Hematopoietic multipotent progenitor cell treated with erythropoietin and hydrocortisone succinate and interleukin-3 and kit ligand, for 15 days (in vitro differentiated cells): ENCODE measurements at places on chromosomes 5 and 9.
A peak's percentile ranks its signal among the peaks of the same experiment; 100 is the strongest.

DNA sequence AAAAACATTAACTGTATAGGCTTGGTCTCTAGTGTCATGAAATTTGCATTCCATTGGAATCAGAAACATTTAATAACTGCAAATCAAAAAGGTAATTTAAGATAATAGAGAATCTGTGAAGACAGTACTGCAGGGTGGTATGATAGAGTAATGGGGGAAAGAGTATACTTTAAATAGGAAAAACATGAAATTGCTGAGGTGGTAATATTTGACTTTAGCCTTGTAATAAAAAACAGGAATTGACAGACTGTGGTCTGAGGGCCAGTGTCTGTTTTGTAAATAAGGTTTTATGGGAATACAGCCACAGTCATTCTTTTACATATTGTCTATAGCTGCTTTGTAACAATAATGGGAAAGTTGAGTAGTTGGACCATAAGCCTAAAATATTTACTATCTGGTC lies 162.3 kb downstream of the RANBP17 start:
- DNase-seq = no peak

DNA sequence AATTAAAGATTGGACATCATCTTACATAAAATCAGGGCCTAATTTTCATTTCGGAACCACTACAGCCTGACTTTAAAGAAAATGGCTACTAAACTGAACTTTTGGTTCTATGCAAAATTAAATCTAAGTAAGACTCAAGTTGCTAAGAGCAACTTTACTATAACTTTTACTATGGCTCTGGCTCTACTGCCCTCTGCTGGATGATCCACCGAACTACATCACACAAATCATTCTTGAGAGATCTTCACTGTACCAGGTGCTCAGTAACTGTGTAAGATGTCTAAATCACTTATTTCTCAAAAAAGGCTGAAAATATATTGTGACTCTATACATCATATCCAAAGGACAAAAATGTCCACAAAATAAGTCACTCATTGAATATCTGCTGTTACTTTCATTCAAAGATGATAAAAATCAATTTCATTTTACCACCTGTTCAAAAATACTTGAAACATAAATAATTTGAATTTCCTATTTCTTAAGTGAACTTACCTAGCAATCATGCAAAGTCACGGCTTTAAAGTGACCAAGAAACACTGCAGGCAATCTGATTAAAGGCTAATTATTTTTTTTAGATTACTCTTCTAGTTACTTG lies 13.5 kb downstream of the MOCS2 start:
- DNase-seq = peak; percentile 64

DNA sequence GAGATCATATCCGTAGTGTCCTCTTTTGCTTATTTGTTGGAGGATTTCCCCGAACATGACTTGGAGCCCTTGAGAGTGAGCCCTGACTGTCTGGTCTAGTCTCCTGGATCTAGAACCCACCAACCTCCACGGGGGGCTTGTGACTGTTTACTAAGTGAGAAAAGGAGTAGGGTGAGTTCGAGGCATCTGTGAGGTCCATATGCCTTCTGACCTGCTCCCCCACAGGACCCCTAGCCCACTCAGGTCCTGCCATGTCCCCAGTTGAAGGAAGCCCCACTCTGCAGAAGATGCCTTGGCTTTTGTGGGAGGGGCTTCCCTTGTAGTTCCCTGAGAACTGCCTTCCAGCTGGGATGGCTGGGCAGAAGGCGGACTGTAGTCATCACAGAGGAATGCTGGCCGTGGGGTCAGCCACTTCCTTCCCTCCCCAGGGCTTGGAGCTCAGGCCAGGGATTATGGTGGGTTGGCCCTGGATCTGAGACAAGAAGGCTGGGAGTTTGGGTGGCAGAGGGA lies 7.0 kb upstream of the IRF1 start:
- no peak for DNase-seq

GRCh38 chr9:13705373-13705772 lies 425.9 kb upstream of the MPDZ start:
- no peak for DNase-seq

GRCh38 chr5:109805883-109806282 lies 116.2 kb downstream of the MAN2A1 start:
- DNase-seq = no peak

GRCh38 chr9:135568026-135568425 lies 6.5 kb downstream of the PAEP start:
- no peak for DNase-seq

DNA sequence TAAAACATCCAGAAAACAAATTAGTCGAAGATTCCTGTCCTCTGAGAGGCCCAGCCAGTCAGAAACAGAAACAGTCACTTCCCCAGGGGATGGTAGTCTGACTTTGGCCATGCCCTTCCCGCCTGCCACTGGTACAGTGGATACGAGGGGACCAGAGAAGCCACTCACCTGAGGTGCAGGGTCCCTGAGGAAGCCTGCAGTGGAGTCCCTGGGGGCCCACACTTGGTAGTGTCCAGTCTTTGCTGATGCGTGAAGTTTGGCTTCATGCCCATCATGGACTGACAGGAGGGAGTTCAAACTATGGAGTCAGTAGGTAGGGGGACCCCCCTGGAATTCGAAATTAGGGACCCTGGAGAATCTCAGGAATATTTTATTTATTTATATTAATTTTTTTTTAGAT lies 147.5 kb downstream of the DAB2IP start:
- DNase-seq = no peak

DNA sequence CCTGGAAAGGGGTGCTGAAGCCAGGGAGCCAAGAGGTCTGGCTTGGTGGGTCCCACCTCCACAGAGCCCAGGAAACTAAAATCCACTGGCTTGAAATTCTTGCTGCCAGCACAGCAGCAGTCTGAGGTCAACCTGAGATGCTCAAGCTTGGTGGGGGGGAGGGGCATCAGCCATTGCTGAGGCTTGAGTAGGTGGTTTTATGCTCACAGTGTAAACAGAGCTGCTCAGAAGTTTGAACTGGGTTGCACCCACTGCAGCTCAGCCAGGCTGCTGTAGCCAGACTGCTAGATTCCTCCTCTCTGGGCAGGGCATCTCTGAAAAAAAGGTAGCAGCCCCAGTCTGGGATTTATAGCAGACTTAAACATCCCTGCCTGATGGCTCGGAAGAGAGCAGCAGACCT lies 55.5 kb upstream of the FBXL17 start:
- DNase-seq = no peak

- DNase-seq = no peak
Observed at GRCh38 chr5:96537386-96537785, 104.3 kb upstream of the PCSK1 start.

- no peak for DNase-seq
Observed at GRCh38 chr5:57445006-57445704, 37.5 kb downstream of the ACTBL2 start.

GRCh38 chr5:160310552-160311295 lies 1.6 kb downstream of the CCNJL start:
- no peak for DNase-seq

GRCh38 chr9:134611046-134611445 lies 30.6 kb upstream of the COL5A1 start:
- DNase-seq = no peak

DNA sequence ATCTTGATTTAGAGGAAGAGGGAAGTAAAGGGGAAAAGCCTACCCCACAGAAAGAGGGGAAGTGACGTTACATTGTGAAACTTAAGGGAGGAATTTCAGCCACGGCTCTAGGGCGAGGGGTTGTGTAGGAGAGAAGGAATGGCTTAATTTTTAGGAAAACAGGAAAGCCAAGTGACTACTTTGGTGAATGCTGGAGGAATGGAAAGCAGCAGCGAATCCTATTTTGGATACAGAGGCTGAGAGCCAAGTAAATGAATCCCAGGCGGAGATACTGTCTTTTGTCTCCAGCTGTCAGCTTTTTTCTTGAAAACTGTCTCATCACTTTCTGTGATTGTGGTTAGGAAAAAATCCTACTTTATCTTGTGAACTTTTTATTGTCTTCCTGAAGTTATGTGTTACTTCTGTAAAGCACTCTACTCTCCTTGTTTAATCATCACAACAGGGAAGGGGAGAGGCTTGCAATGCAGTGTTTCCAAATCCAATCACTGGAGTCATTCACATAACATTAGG lies 188.4 kb downstream of the TSSK1B start:
- DNase-seq = no peak

- DNase-seq = no peak
Observed at GRCh38 chr9:128265348-128265847, 10.4 kb downstream of the GOLGA2 start.

- DNase-seq = no peak
Observed at GRCh38 chr5:174386306-174386705, 338.1 kb upstream of the MSX2 start.

DNA sequence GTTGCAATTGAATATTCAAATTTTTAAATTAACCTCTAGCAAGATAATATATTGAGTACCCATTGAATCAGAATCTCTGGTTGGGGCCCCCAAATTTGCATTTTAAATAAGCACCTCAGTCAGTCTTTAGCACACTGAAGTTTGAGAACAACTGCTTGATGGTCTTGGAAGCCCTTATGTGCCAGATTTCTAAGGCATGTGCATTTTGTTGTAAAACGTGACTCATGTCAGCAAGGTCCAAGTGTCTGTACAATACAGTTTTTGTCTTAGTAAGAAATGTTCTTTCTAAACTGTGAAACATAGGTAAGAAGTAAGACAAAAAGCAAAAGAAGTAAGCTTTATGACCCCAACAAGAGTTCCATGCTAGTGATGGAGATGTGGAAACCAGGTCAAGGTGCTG lies 59.1 kb upstream of the PHF2 start:
- no peak for DNase-seq

DNA sequence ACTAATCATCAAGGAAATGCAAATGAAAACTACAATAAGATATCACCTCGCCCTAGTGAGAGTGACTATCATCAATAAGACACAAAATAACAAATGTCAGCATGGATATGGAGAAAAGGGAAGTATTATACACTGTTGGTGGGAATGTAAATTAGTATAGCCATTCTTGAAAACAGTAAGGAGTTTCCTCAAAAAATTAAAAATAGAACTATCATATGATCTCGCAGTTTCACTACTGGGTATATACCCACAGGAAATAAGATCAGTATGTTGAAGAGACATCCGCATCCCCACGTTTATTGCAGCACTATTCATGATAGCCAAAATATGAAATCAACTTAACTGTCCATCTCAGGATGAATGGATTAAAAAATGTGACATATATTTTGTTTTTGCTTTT lies 31.6 kb upstream of the STK32A start:
- DNase-seq = no peak

GRCh38 chr9:20925256-20926045 lies 106.0 kb downstream of the HACD4 start:
- no peak for DNase-seq

DNA sequence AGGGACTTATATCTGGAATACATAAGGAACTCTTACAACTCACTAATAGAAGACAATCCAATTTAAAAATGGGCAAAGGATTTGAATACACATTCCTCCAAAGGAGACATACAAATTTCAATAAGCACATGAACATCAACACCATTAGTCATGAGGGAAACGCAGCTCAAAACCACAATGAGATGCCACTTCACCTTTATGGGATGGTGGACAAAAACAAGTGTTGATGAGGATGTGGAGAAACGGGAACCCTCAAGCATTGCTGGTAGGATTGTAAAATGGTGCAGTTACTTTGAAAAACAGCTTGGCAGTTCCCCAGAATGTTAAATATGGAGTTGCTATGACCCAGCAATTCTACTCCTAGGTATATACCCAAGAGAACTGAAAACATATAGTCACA lies 72.7 kb upstream of the IER5L start:
- DNase-seq = no peak

DNA sequence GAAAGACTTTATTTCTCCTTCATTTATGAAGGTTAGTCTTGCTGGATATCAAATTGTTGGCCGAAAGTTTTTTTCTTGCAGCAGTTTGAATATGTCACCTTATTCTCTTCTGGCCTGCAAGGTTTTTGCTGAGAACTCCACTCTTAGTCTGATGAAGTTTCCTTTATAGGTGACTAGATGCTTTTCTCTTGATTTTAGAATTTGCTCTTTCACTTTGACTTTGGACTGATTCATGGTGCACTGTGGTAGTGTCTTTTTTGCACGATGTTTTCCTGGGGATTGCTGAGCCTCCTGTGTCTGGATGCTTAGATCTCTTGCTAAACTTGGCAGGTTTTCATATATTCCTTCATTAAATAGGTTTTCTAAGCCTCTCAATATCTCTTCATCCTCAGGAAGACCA lies 12.4 kb downstream of the AHRR start:
- DNase-seq = no peak

- DNase-seq = no peak
Observed at GRCh38 chr9:29799227-29799626, 2225.9 kb upstream of the C9orf72 start.

GRCh38 chr9:97459326-97459725 lies 42.1 kb upstream of the TMOD1 start:
- no peak for DNase-seq

DNA sequence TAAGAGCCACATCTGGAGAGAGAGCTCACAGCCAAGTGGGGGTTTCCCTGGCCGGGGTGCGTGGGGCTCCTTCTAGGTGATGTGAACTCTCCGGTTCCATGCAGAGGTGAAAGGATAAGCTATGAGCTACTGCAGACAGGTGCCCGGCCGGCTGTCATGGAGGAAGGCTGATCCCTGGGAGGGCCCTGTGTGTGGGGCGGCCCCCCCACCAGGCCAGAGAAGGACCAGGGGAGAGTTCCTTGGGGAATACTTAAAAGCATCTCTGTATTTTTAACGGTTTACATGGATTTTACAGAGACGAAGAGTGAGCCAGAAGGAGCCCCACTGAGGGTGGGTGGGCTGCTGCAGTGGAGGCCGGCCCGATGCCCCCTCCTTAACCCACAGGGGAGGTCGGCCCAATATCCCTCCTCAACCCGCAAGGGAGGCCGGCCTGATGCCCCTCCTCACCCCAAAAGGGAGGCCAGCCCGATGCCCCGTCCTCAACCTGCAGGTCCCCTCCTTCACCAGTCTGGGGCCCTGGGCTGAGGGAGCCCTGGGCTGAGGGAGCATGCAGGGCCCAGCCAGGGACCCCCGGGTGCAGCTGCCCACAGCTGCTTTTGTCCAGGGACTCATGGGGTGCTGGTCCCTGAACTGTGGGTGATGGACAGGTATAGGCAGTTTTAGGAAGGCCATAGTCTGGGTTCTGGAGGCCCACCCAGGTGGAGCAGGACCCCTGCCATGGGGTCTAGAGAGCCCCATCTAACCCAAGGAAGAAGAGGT lies 31.9 kb downstream of the MRPL36 start:
- DNase-seq = no peak

DNA sequence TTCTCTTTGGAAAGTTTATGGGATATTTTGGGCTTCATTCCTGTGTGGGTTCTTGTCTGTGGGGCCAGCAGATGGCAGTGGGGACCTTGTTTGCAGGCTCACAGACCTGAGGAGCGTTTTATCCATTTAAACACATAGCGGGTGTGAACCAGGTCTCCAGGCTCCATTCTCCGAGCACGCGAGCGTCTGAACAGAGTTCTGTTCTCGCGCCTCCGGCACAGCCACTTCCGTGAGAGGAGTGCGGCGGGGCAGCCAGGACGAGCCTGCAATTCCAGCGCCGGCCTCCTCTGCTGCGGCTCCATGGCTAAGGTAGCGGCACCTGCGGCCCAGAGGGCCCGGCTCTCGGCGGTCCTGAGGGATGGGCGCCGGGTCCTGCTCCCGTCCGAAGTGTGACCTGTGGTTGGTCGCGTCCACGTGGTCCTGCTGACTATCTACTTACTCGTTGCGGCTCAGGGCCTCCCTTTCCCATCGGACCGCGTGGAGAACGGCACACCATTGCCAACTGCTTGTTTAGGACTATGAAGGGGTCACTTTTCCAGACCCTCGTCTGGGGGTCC lies 7.3 kb downstream of the NRARP start:
- no peak for DNase-seq

- DNase-seq = no peak
Observed at GRCh38 chr9:106775960-106776359, 87.0 kb upstream of the ZNF462 start.

GRCh38 chr5:9739135-9739534 lies 109.0 kb upstream of the TAS2R1 start:
- DNase-seq = no peak

GRCh38 chr5:160462167-160462566 lies 40.5 kb downstream of the PTTG1 start:
- DNase-seq = no peak
